ENCODE measurements at places on chromosomes 5 and 9.

- DNase-seq: no peak
These were observed 1026.9 kb downstream of the PTPRD start for GRCh38 chr9:9585920-9586319.

DNA sequence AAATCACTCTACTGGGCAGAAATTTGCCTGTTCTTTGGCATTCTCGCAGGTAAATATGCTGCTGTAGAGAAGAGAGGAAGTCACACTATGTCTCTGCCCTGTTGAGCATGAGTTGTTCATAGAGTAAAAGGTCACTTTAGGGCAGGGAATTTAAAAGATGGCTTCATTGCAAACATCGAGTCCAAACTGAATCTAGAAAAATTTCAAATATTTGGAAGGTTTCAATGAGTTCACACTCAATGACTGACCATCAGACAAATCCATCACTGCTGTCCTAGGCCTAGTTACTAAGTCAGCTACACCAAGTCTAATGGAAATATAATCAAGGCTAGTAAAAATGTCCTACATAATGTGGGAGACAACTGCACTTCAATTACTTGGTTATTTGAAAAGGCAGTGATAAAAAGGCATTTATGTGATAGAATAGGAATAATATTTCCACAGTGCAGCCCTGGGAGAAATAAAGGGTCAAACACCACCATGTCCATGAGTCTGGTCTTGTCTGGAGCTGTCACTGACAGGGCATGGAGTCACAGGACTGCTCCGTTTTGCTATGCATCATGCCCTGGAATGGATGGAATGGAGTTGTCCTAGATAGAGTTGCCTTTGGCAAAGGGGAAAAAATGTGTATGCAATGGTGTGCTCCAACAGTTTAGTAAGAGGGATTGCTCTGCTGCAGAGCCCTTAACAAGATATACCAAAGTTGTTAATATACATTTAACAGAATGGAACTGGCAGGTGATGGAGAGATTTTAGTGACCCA, 218.5 kb upstream of the DAPK1 start:
- DNase-seq: no peak

GRCh38 chr5:64746446-64746845, 22.0 kb downstream of the SREK1IP1 start:
- no peak for DNase-seq

DNA sequence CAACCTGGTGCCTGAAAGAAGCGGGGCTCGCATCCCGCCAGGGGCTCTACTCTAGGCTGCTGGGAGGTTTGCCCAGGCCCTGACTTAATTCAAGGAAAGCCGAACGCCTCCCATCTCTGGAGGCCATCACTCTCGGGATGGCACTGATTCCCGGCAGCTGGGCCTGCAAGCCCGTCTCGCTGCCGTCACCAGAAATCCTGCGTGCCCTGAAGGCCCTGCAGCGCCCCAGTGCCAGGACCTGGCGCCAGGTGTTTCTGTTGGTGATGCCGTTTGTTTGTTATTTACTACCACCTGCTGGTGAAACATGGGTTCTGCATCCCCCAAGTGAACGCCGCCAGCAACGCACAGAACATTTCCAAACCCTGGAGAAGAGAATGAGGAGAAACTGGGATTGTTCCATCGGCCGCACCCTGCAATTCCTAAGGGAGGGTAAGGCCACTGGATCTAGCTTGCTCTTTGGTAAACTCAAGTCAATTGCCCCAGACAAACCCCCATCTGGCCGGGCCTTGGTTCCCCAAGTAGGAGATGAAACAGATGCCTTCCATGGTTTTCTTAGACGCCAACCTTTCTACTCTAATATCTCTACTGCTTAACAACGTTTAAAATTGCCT, 77.9 kb downstream of the AK8 start:
- DNase-seq: peak; percentile 70

DNA sequence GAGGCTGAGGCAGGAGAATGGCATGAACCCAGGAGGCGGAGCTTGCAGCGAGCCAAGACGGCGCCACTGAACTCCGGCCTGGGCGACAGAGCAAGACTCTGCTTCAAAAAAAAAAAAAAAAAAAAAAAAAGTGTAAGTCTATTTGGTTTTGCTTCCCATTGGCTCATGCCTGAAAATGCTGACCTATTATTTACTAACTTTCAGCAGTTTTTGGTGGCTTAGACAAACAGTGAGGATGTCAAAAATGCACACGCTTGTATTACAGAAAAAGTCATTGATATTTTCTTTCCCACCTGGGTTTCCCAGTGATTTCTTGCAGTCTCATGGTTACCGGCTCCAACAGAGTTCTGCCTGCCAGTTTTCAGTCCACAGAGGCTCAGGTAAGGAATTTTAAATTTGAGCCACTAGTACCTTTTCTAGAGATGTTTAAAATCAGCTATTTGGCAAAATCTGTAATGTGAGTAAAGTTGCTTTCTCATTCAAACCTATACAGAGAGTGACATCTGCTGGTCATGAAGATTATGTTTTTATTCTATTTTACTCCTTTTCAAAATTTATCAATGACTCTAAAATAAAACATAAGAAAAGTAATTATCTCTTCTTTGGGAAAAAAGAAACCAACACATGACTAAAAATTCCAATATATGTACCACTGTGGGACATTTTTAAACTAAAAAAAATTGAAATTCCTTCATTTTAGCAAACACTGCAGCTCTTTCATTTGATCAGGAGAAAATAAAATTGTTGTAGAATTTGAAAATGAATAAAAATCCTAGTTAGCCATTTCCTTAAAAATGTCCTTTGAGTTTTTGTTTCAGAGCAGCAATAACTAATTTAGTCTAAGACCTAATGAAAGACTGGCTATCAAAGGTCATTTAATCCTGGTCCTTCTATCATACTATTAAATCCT, 8.8 kb downstream of the FAM200C start:
- no peak for DNase-seq

DNA sequence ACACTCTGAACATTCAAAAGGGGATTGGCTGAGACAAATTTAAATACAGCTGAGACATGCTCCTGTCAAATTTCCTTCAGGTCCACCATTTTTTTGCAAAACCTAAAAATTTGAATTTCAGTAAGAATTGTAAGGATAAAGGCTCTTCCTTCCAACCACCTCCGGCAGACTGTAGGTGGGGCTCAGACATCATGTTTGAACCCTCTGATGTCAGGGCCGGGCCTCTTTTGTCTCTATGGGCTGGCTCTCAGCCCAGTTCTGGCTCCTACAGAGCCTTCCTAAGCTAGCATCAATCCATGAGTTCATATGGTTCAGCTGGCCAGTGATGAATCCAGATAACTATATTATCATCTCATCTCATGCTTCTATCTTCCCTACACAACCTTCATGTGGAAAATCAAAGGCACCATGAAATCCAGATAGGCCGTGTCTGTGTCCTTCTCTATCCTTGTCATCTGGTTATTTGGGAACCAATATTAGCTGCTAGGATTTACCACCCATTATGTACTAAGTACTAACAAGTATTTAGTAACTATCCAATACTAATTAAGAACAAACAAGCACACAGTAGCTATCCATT, 44.2 kb downstream of the NIPSNAP3B start:
- DNase-seq: no peak

DNA sequence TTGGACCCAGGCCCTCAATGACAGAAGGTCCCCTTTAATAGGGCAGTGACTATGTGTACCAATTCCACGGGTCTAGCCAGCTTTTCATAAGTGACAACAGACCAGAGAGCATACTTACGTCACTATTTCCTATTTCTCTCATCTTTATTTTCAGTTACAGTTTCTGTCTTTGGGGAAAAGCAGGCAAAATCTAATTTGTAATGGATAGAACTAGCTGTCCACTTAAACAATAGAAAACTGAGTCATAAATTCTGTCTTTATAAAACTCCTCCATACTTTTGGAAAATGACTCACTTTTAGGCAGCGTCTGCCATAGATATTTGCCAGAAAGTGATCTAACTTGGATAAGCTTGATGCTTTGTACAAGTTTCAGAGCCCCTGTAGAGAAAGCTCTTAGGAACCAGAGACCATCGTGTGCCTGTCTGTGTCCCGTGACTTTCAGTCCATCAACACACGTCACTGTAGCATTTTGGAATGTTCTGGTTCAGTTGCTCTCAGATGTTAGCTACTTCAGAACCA, 101.9 kb downstream of the F2RL2 start:
- DNase-seq: no peak

DNA sequence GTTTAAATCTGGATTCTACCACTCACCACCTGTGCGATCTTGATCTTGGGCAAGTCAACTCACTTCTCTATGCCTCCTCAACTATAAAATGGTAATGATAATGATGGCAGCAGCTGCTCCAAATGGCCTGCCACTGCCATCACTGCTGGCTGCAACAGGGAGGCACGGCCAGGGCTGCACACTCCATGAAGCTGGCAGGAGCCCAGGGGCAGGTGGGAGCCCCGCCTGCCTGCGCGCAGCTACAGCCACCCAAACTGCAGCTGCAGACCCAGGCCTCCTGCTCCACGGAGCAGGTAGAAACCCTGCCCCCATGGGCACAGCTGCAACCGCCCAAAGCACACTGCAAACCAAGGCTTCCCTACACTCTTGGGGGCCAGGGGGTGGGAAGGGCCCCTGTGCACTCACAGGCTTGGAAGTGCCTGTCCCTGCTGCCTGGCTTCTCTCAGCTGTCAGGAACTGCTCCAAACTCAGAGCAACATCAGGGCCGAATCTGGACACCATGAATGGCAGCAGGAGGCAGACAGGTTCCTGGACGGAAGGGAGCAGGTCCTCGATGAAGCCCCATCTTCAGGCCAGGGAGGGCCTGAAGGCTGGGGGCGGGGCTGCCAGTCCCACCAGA, 57.6 kb downstream of the PRELID2 start:
- DNase-seq: no peak

- DNase-seq: no peak
These were observed 76.4 kb downstream of the TTLL11 start for GRCh38 chr9:122016744-122017143.

GRCh38 chr5:111680737-111681413, 76.1 kb downstream of the NREP start:
- DNase-seq: peak; percentile 38

GRCh38 chr5:5364932-5365331, 57.5 kb upstream of the ICE1 start:
- DNase-seq: no peak

- DNase-seq: no peak
These were observed 468.2 kb downstream of the ARHGEF28 start for GRCh38 chr5:74094096-74094781.

DNA sequence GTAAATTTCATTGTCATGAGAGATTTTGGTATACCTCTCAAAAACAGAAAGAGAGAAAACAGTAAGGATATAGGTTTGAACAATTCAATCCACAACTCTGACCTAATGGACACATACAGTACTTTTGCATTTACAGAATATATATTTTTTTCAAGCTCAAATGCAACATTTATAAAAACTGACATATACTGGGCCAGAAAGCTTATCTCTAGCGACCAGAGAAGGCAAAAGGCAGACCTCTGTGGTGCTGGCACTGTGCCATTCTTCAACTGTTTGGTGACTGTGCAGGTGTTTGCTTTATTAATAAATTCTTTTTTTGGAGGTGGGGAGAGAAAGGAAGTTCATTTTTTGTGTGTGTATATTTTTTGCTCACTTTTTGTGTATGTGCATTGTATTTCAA, 6.0 kb upstream of the PLAC8L1 start:
- DNase-seq: no peak

DNA sequence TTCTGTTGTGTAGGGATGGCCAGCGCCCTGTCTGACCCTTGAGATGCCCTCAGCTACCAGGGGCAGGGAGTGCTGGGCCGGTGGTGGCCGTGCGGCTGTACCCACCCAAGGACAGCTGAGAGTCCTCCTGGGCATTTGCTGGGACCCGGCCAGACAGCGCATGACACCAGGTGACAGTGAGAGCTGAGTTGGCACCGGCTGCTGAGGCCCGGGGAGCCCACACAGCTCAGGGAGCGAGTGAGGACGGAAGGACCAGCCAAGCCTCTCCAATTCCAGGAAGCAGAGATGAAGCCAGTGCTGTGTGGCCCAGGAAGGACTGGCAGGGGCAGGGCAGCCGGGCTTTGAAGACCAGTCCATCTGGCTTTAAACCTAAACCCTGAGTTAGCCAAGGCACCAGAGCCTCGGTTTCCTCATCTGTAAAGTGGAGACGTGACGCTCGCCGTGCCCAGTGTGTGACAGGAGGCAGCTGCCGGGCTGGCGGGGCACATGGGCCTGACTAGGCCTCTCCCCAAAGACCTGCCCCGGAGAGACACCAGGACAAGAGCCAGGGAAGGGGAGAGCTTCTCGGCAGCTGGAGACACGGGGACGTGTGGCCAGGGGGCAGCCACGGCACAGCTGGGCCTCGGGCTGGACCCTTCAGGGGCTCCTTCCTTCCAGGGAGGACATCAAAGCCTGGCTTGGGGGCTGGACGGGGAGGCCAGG, 3.0 kb upstream of the AGPAT2 start:
- no peak for DNase-seq

GRCh38 chr9:20315677-20316076, 306.6 kb downstream of the MLLT3 start:
- DNase-seq: no peak

DNA sequence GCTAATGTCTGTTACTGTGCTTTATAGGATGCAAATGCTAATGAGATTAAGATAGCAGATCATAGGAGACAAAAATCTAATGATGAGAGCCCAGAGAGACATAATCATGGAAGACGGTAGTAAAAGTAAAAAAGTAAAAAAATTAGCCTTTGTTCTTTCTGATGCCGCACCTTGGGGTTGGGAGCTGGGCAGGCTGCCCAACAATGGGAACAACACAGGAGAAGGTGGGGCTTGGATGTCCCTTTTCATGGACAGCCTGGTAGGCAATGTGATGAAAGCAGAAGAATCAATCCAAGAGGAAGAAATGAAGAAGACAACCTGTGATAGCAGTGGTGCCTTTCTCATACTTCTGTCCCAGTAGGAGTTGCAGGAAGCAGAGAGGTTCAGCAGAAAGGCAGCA, 57.2 kb downstream of the RAB14 start:
- DNase-seq: no peak

- DNase-seq: no peak
These were observed 56.3 kb upstream of the ELL2 start for GRCh38 chr5:96017951-96018350.

GRCh38 chr5:93995126-93995621, 253.8 kb upstream of the POU5F2 start:
- DNase-seq: no peak
